ENCODE measurements at places on chromosomes 7 and 10. TPM values are rescaled to one million over a fixed set of nuclear protein-coding genes. Genes with fewer than 3 reads are reported as not detected.

Gene INMT
- total RNA-seq = 0.08 TPM

Gene SORBS1
- 0.46 TPM for total RNA-seq

Gene CNPY1
- not detected for total RNA-seq

Gene CCL24
- not detected for total RNA-seq

Gene TRPV5
- total RNA-seq = not detected

Gene ARL5B
- 8.6 TPM for total RNA-seq

DNA sequence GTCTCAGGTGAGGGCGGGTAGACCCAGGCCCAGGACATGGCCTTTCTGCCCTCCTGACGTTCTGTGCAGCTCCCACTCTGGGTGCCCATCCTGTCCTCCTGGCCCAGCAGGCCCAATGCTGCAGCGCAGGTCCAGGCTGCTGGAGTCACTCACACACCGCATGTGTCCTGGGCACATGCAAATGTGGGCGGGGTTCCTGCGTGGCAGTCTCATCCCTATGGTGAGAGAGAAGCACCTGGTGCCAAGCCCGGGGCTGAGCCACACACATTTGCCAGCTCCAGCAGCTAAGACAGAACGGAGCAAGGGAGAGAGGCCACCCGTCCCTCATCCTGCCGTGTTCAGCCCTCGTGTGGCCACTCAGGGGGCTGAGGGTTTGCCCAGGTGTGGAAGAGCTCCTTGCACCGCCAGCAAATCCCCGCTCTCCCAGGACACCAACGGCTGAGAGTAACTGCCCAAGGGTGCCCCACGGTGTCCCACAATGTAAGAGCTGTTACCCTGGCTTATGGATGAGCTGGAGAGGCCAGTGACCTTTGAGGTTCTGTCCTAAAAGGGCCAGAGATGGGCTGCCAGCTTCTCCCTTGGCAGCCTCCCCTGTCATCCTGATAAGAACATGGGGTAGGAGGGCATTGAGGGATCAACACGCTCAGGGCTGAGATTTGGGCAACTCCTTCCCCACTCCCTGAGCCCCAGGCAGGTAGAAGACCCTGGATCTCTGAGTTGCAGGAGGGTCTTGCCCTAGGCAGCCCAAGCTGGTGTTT, 4.4 kb downstream of the FUOM start:
- DNase-seq = no peak

GRCh38 chr7:116310141-116310540, 99.8 kb downstream of the TES start:
- DNase-seq = no peak

- no peak for DNase-seq
These were observed 1.9 kb upstream of the GPR146 start for GRCh38 chr7:1042492-1042833.

GRCh38 chr7:128829391-128830166, 627 bp upstream of the FLNC start:
- DNase-seq = no peak

- no peak for DNase-seq
These were observed 11.9 kb downstream of the RNF216 start for GRCh38 chr7:5769571-5769970.

- no peak for DNase-seq
These were observed 59.4 kb downstream of the ST7 start for GRCh38 chr7:117012696-117013095.

DNA sequence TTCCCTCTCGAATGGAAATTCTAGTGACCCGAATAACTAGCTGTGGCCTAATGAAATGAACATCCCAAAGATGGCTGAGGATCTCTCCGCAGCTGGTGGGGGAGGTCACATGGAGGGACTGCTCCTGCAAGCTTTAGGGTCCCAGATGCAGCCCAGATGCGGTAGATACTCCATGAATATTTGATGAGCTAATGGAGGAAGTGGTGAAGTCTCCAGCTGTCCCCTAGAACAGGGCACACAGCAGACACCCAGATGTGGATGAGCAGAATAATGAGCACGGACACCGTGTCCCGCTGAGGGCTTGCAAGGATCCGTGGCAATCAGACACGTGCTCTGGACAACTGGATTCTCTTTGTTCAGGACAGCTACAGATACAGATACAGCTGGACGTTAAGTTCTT, 59.2 kb downstream of the DENND2A start:
- DNase-seq = no peak

DNA sequence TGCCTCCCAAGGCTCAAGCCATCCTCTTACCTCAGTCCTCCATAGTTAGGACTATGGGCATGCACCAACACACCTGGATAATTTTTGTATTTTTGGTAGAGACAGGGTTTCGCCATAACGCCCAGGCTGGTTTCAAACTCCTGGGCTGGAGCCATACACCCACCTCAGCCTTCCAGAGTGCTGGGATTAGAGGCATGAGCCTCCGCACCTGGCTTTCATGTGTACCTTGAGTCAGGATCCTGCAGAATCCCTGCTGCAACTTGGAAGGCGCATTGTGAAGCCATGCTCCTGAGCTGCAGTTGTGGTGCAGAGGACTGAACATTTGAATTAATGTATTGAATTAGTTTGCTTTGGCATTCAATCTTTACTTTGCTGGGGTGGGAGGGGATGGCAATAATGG, 29.4 kb upstream of the NMT2 start:
- no peak for DNase-seq

DNA sequence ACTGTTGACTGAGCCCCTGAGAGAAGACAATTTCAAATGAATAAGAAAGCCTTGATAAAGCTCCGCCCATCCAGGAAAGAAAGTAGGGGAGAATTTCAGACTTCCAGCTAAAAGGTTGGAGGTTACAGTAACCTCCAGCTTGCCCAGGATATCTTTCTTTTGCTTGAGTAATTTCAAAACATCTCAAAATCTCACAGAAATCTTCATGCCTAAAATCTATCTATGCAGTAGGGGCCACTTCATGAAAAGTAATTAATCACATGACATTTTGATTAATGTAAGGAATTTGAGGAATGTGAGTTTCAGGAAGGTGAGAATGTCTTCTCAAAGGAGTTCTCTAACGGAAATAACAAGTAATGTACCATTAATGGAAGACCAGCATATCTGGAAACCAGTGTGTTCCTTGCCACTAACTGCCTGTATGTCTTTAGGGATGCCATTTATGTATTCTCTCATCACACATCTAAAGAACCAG, 24.2 kb downstream of the TRIL start:
- DNase-seq = no peak

DNA sequence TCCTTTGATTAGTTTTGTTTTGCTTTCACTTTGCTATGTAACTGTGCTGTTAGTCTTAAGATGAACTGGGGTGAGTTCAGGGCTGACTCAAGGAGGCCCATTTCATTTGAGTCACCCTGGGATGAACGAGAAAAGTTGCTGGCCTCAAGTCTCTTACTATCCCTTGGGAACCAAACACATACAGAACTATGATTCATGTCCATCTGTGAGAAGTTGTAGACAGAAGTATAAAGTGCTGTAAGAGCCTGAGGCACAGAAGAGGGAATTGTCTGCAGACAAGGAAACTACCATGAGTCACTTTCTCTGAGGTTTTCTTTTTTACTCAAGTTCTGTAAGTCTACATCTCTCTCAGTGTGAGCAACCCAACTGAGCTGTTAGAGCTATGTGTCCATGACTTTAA, 179.8 kb upstream of the CSTF2T start:
- no peak for DNase-seq

- DNase-seq = no peak
These were observed 603 bp upstream of the TWIST1 start for GRCh38 chr7:19117870-19118608.

GRCh38 chr10:3838460-3839437, 53.7 kb upstream of the KLF6 start:
- no peak for DNase-seq

- DNase-seq = no peak
These were observed 61.4 kb upstream of the PPP1R3C start for GRCh38 chr10:91694170-91694794.

DNA sequence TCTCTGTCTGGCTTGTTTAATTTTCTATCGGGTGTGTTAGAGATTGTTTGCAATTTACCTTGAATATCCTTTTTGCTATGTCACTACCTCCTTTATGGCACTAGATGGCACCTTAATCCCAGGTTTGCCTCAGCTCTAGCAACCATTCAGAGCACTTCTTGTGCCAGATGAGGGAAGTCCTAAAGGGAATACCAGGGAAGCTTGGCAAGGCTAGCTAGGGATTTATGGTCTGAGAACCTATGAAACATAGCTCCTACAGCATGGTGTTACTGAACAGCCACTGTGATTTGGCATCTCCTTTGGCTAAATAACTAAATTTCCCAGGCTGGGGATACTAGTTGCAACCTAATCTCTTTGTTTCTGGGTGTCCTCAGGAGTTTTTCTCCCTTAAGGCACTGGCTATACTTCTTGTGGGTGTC, 69.0 kb upstream of the VOPP1 start:
- peak; percentile 14 for DNase-seq

- no peak for DNase-seq
These were observed 46.5 kb upstream of the GLI3 start for GRCh38 chr7:42283553-42283952.

GRCh38 chr7:63067897-63068585, 930.6 kb upstream of the ZNF722 start:
- no peak for DNase-seq
